ENCODE measurements at places on chromosomes 11 and 22.

DNA sequence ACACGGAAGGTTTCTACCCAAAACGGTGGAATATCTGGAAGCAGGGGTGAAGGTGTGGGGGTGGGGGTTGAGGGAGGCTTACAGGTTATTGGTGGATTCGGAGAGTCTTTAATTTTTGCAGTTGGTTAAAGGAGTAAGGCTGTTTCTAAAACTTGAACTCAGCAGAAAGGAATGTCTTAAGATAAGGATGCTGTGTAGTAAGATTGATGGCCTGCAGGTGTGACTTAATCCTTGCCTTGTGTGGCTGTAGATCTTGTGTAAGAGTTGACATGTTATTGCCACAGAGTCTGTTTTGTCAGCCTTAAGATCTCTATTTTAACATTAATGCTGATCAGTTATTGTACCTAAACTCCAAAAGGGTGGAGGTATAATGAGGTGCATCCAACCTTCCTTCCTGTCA lies 16.4 kb upstream of the OR6M1 start:
- no peak for DNase-seq

GRCh38 chr22:17966403-17966717 lies 58.0 kb downstream of the MICAL3 start:
- no peak for DNase-seq

- no peak for DNase-seq
Measured at GRCh38 chr11:45158891-45159605, 12.6 kb downstream of the PRDM11 start.

- no peak for DNase-seq
Measured at GRCh38 chr22:29798318-29798717, 31.1 kb downstream of the UQCR10 start.

DNA sequence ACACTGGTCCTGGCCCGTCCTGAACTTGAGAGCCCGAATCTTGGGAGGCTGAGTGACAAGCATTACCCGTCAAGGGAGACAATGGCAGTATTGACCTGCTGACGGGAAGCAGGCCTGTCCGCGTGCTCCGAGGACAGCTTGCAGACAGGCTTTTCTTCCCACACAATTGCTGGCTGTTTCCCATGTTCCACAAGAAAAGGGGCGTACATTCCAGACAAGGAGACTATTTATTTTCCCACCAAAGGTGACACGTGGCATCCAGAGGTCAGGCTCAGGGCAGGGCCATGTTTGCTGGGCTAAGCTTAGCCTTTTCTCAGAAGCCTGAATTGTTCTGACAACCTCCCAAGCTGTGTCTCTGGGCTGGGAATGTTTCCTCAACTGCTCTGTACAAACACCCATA lies 86.9 kb upstream of the SPON1 start:
- no peak for DNase-seq

GRCh38 chr11:125515102-125515439 lies 19.0 kb upstream of the FEZ1 start:
- DNase-seq = no peak

- DNase-seq = no peak
Measured at GRCh38 chr11:75135651-75136050, 15.3 kb upstream of the SLCO2B1 start.

GRCh38 chr11:36041988-36042611 lies 98.2 kb downstream of the LDLRAD3 start:
- no peak for DNase-seq

DNA sequence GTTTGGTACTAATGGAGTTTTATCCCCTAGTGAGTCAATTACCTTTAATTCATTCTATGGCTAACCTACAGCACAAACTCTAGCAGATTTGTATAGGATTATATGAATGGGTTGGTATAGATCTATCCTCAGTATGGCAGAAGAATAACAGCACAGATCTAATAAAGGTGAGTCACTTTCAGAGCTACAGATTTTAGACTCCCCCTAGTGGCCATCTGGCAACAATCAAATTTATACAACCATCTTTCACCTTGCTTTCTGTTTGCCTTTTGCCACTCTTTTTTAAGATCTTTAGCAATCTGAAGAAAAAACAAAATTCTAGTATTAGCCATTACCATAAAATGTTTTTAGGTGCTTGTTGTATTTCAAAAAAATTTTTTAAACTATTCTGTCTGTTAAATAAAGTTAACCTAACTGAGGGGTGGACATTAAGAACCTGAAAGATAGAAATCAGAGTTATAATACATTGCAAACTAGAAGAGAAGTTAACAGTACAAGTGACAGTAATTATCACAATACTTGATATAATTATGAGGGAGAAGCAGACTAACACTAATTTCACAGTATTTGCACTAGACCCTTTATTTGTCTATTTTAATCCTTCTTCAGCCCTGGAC lies 25.8 kb downstream of the DDIAS start:
- DNase-seq = peak; percentile 7

GRCh38 chr22:39592081-39593065 lies 21.8 kb downstream of the CACNA1I start:
- DNase-seq = no peak

DNA sequence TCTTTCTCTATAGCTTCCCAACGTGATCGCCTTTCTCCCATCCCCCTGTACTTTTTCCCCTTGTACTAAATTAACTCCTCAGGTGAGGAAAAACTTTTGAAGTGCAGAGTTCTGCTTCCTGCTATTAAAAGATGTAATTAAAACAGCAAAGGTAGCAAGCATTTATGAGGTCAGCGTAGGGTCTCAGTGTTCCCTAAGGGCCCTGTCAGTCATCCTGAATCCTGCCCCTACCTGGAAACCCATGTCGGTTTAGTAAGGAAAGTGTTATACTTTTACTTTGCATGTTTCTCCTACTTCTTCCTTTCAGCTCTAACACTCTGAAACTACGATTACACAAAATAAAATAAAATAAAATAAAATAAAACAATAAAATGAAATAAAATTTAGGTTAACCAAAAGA lies 1.3 kb upstream of the HBB start:
- DNase-seq = no peak

GRCh38 chr11:123206791-123207434 lies 11.9 kb upstream of the CLMP start:
- DNase-seq = no peak

DNA sequence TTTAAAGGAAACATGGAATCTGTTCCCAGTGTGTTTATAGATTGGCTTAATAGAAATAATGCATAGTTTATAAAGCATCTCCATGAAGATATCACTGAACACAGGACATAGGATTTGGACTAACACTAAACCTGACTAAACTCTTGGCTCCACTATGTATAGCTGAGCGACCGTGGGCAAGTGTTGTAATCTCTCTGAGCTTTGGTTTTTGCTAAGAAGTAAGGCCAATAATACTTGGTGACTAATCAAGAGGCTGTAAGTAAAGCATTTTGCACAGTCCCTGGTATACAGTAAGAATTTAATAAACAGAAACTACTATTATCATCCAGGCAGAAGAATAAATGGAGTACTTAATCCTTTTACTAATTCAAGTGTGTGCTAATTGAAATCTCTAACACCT lies 125.5 kb upstream of the MTMR2 start:
- DNase-seq = no peak

DNA sequence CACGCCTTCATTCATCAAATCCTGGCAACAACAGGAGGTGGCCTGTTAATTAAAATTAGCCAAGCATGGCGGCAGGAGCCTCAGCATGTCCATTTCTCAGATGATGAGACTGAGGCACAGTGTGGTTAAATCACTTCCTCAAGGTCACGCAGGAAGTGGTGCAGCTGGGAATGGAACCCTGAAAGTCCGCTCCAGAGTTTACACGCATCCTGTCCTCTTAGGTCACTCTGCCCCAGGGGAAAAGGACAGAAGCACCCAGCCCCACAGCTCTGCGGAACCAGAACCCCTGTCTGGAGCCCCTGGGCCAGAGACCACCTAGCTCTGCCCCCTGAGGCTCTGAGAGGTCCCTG lies 19.6 kb downstream of the RPL3 start:
- DNase-seq = no peak

GRCh38 chr11:35624781-35625180 lies 6.5 kb downstream of the FJX1 start:
- DNase-seq = no peak

GRCh38 chr11:129613071-129613470 lies 202.6 kb upstream of the TMEM45B start:
- no peak for DNase-seq

GRCh38 chr11:100776212-100776896 lies 89.3 kb downstream of the ARHGAP42 start:
- no peak for DNase-seq

Data from NCI-H2081 treated with DMSO at 0.1 percent for 48 hours (cell line).